GOT3 (cell line): ENCODE measurements at places on chromosomes 13 and 19.

DNA sequence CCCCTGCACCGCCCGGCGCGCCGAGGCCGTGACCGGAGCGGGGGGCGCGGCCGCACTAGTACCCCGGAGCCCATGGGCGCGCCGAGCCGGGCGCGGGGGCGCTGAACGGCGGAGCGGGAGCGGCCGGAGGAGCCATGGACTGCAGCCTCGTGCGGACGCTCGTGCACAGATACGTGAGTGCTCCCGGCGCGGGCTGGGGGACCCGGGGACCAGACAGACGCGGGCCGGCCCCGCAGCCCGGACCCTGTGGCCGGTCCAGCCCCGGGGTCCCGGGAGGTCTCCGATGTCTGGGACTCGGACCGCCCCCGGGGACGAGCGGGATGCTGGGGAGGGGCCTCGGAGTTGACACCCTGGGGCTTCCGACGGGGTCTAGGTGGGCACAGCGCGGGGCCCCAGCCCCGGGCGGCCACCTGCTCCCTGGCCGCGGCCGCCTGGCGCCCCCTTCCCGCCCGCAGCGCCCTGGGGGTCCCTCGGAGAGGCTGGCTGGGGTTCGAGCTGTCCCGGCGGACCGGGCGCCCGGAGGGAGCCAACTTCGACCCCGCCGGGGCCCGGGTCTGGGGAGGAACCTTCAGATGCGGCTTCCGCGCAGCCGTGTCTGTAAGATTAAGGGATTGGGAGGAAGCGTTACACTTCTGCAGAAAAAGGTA, 568 bp downstream of the ATP11A start:
- DNase-seq, result no peak

- no peak for DNase-seq
These were observed 24.9 kb upstream of the PNMA8B start for GRCh38 chr19:46520616-46521015.

DNA sequence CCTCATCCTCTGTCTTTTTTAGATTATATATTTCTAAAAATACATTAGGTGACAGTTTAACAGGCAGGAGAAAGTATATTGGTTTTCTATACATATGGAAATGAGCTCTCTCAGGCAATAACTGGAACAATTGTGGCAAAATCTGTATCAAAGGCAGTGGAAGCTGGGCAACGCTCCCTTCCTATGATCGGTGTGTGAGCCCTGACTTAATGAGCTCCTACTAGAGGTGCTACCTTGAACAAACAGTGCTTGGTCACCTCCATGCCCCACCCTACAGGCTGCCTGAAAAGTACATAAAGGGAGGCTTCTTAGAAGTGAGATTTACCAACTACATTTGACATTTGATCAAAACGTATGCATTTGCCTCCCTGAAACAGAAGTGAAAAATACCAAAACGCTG, 185.3 kb downstream of the EFNB2 start:
- DNase-seq, result no peak

DNA sequence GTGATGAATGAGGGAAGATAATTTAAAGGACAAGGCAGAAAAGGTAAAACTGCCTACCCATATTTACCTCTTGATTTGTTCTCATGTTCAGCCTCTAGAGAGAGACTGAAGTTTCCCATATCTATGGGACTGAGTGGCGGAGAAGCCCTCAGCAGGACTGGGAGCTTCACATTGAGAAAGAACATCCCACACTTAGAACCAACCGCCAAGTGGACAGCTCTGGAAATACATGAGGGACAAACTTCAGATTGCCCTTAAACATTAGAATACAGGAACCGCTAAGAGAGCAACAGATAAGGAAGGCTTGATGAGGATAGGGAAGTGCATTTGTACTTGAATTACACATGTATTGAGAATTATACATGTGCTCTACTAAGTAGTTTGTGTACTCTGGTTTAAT, 316.0 kb upstream of the MIR17HG start:
- no peak for DNase-seq

GRCh38 chr19:55581145-55581822, 636 bp upstream of the ZNF579 start:
- no peak for DNase-seq

DNA sequence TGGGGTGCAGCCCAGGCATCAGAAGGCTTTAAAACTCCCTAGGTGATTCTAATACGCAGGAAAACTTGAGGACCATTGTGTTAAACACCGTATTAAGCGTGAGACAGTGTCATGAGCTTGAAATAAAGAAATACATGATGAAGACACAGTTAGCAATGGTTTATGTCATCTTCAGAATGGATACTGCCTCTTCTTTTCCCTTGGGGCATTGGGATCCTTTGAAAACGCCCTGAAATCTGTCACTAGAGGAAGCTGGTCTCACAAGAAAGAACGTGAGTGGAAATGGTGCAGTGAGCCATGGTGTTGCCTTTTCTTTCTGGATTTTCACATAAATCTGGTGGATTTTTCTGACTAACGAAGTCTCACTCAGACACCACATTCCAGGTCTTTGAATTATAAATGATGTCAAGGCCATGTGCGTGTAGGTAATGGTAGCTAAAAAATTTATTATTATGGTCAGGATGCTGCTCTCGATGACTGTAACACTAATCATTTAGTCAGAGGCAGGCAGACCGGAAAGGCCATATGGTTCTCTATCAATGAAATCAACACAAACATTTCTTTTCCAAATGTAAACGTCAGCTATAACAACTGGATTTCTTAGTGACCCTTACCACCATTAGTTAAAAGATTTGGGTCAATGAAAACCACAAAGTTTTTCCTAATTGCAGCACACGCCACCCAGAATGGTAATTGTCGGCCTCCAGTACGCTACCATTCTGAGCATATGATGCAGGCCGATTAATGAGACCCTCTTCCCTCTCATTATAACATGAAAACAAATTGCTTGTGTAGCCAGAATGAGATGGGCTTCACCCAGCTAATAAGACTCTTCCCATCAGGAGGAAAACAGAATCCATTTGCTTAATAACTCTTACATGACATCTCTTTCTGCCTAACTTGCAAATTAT, 105.6 kb downstream of the SLC7A1 start:
- DNase-seq, result no peak

- DNase-seq, result no peak
These were observed 103.9 kb downstream of the DOCK9 start for GRCh38 chr13:98874029-98874397.

DNA sequence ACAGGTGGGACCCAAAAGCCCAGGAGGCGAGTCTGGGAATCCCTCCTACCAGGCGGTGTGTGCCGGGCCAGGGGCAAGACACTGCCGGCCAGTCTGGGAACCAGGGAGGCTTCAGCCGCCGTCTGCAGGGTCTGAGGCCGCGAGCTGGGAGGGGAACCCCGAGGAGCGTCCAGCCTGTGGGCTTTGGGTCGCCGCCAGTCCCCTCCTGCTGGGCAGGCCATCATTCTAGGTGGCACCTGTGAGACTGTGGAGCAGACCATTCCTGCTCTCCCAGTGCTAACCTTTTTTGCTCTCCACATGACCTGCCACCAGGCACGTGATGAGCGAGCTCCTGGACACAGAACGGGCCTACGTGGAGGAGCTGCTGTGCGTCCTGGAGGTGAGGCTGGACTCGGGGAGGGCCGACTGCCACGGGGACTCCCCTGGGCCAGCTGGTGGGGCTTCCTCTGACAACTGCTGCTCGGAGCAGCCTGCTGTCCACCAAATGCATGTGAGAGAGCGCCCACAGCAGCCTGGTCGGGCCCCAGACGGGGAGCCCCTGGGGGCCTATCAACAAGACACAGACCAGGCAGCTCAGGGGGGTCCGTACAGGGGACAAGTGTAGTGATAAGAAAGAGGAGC, 24.6 kb upstream of the F7 start:
- DNase-seq, result no peak

DNA sequence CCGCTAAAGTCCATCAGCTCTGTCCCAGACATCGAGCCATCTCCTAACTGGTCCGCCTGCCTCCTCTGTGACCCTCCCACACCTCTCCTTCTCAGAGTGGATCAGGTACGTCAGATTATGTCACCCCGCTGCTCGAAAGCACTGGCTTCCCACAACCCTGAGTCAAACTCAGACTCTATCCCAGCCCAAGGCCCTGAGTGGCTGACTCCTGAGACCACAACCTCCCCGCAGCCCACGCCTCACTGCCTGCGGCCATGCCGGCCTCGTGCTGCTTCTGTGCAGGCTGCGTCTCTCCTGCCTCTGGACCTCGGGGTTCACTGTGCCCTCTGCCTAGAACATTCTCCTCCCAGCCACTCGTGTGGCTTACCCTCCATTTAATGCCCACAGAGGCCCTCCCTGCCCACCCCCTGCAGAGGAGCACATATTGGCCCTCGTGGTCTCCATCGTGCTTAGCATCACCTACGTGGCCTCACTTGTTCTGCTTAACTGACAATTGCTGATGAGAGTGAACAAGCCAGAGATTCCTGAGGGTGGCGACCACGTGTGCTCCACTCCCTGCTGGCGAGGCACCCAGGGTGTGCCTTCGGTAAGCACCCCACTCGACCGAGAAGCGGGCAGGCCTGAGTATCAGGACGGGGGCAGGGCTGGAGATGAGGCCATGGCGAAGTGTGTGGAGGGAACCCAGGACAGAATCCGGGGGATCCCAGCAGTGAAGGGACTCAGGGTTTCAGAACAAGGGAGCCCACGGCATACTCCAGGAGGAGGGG, 13.5 kb upstream of the FKRP start:
- no peak for DNase-seq
